ENCODE measurements at places on chromosomes 7 and 10.
A peak's percentile ranks its signal among the peaks of the same experiment; 100 is the strongest.

DNA sequence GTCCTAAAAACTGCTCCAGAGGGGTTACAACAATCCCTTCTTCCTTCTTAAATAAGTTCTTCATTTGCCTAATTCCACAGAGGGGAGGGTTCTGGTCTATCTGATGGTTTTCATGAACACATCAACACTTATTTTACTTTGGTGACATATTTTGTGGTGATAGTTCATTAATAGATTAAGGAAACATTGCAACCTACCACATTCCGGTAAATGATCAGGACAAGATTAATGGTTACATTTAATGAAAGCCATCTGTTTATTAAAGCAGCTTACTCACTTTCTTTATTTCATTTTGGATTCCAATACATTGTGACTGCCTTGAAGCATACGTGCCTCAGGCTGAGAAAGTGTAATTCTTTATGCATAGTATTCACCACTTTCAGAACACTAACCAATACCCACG, 101.0 kb downstream of the SKIDA1 start:
- DNase-seq, result no peak

DNA sequence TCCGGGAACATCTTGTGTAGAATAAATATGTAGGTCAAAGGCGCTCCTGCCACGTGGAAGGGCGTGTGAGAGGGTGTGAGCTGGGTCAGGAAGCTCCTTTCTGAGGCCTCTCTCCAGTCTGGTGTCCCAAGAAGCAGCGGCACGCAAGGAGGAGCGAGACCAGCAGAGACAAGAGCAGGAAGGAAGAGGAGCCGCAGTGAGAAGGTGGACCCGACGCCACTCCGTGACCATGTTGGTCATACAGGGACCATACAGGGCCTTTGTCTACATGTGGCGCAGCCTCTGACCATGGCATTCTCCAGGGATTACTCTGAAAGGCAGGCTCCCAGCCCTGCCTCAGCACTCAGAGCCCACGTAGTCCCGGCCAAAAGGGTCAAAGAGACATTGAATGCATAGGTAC, 26.2 kb upstream of the EN2 start:
- no peak for DNase-seq

GRCh38 chr10:131635564-131636015, 265.2 kb upstream of the PPP2R2D start:
- DNase-seq, result no peak

- no peak for DNase-seq
Measured at GRCh38 chr7:91228327-91228726, 35.9 kb upstream of the FZD1 start.

- DNase-seq, result no peak
Measured at GRCh38 chr7:66731986-66732385, 8.5 kb upstream of the RABGEF1 start.

- DNase-seq, result peak; percentile 95
Measured at GRCh38 chr7:22822486-22823141, at the start of gene TOMM7. TOMM7 (minus strand) TSS chr7:22822849; CDS start chr7:22822779, 70 bp downstream.

DNA sequence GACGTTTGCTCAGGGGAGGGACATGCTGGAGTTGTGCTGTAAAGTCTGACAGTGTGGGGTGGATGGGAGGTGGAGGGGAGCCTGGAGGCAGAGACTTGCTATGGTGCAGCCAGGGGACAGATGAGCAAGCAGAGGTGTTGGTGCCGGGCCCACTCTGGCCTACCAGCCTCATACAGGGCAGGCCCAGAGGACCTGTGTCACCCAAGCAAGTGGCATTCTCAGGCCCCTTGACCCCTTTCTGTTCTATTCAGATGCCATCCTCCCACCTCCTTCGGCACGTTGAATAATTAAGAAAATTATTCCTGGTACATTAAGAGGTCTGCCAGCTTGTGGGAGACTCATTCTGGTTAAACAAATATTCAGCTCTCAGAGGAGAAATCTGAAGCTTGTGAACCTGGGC, 8.5 kb downstream of the WDFY4 start:
- no peak for DNase-seq

Measured in keratinocyte (primary cell).